Colonic mucosa (tissue), 4 donors: ENCODE measurements at places on chromosomes 5 and 9. TPM values are rescaled to one million over a fixed set of nuclear protein-coding genes. Genes with fewer than 3 reads are reported as not detected.

The HACD4 gene
- total RNA-seq: 0.67 TPM

The SPRY4 gene
- 21.5 TPM for total RNA-seq

The SLC46A2 gene
- not detected for total RNA-seq

The DOK3 gene
- 8.9 TPM for total RNA-seq

The SPINK7 gene
- total RNA-seq: not detected

The ELAVL2 gene
- 0.24 TPM for total RNA-seq

GRCh38 chr5:73333944-73334703 is 114.5 kb downstream of the FOXD1 start:
- DNase-seq: no peak

DNA sequence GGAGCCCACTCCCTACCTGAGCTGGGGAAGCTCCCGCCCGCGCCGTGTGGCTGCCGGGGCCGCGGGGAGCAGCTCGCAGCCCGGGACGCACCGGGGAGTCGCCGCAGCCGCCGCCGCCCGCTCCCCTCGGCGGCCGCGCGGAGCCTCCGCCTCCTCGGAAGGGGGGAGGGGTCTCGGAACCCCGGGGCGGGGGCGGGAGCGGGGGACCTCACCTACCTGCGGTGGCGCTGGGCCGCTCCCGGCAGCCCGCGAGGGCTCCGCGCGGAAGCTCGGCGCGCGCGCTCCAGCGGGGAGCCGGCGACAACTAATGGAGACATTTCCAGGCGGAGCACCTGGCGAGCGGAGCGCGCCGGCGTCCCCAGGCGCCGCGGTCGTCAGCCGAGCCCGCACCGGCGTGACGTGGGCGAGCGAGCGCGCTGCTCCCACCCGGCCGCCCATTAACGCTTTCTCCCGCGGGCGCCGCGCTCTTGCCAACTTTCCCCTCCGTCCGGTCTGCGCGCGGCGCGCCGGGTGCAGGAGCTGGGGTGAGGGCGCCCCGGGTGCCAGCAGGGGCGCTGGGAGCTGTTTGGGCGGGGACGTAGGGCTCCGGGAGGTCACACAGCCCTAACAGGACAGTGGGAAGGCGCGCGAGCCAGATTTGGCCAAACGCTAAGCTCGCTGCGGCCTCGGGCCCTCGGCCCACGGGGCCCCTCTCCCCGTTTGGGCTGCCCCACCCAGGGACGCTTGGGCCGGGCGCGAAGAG is 4.3 kb upstream of the IRX4 start:
- no peak for DNase-seq

DNA sequence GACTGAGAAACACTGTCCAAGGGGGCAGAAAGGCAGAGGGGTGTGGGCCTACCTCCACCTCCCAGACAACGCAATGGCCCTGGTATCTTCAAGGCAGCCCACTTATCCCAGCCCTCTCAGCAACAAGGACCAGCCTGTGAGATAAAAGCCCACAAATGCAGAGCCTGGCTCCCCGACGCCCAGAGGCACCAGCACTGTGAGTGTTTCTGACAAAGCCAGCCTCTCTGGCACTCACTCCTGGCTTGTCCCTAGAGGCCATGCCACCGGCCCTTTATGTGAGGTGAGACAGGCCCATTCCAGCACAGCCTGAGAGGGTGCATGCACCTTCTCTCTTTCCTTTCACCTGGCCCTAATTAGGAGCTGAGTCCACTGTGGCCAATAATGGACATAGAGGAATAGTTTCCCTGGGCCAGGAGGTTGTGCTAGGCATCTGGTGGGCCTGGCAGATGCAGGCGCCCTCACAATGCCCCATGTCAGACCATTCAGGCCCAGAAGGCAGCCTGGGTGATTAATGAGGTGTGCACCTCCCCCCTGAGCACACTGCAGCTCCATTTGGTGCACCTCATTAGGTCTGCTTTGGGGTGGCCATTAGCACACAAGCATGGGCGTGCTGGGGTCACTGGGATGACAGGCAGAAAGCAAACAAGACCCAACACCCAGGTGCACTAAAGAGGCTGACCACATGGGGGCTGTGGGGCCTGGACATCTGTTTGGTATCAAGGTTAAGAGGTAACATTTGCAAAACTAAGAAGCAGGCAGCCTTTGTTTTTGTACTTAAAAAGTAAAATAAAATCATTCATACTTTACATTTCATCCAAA is 176.0 kb downstream of the MED10 start:
- DNase-seq: no peak

DNA sequence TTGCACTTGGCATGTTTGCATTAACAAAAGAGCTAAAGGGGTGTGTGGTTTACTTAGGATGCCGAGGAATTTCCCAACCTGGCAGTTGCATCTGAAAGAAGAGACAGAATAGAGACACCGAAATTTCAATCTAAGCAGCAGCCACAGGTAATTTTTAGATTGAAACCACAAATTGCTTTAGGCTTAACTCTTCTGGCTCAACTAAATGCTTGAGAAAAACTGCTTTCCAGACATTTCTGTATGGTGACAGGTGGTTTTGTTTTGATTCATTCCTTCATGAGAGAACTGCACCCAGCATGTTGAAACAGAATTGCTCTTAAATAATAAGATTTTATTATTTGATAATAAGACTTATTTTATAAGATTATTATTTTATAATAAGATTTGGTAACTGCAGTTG is 21.5 kb downstream of the SECISBP2 start:
- DNase-seq: no peak

DNA sequence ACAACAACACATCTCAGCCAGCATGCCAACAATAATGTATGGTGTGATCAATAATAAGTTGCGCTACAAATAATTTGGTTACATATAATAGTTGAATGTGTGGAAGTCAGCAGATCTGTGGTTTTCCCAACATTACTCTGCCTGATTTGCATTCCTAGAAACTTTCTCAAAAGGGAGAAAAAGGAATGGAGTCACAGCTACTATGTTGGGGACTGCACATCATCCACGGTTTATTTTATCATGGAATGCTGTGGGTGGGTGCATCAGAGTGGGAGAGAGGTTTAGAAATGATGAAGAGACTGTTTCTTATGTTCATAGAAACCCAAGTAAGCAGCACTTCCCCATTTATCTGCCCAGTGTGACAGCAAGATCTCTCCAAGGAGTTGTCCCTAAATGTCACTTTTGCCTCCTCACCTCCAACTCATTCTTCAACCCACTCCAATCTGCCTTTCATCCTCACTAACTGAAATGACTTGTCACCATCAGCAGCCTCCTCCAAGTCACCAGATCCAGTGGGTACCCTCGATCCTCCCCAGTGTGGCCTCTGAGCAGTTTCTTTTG is 2.8 kb upstream of the SPOCK1 start:
- no peak for DNase-seq

DNA sequence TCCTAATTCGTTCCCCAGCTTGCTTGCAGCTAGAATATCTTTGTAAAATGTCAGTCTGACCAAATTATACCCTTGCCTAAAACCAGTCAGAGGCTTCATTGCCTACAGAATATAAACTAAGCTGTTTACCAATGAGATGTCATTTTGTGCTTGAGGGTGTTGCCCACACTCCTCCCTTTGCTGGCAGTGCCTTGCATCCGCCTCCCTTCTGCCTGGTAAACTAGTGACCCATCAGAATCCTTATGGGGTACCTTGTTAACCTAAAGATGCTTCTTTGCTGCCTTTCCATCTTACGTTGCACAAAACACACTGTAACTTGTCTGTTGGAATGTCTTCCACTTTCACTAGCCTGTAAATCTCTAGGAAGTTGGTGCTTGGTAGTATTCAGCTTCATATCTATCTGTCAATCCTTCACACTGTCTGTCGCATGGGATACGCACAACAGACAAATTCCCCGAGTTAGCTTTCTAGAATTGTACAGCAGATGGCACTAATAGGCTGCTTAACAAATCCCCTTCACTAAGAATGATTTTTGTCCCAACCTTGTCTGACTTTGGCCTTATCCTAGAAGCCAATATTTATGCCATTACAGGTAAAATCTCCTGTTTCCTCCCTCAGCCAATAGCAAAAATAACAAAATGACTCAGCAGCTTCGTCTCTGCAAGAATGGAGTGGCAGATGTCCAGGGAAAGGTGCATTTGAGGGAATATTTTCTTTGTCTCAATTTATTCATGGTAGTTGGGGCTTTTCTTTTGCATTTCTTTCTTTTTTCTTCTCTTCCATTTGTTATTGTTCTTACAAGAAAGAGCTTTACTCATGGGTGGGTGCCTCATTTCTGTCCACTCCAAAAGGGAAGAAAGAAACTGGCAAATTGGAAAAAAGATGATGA is 3.0 kb downstream of the NUDT2 start:
- no peak for DNase-seq

DNA sequence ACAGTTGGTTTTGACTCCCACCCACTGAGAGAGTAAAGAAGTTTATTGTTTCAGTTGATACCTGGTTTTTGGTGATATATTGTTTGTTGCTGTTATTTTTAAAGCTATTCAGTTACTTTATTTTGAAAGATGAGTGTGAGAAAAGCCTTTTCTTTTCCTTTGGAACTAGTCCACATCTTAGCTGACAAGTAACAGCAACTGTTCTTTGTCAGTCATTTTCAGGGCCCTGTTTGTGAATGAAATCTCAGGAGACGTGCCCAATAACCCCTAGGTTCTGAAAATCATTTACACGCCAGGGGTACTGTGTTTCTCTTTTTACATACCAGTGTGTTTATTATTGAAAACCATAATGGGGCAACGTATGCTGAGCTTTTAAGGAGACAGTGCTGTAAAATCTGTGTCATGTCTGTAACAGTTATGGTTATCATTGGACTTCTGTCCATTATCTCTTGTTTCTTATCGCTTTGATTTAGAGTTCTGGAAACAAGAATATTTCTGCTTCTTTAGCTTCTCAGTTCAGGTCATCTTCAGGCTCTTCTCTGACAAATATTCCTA is 75.0 kb downstream of the LIX1 start:
- no peak for DNase-seq

DNA sequence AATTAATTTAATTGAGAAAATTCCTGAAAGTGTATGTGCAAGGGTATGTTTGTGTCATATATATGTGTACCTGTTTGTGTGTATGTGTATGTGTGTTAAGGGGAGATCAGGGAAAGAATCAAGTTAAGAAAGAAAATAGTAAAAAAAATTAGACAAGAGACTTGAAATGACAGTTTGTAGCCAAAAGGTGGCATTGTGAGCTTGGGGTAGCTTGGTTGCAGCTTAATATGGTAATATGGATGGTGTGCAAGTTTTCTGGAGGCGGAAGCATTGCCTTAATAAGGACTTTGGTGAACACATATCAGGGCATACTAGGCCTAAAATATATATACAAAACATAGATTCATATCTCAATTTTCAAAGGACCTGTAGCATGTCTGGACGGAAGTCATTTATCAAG is 129.9 kb downstream of the INSYN2B start:
- DNase-seq: no peak
